Smooth muscle cell of the brain vasculature (primary cell): ENCODE measurements at places on chromosomes 13 and 19.

- DNase-seq = no peak
These were observed 367.2 kb downstream of the ZNF536 start for GRCh38 chr19:30739394-30739793.

GRCh38 chr19:46303322-46303690 is 6.5 kb downstream of the HIF3A start:
- no peak for DNase-seq

GRCh38 chr13:103431856-103432255 is 365.6 kb upstream of the SLC10A2 start:
- no peak for DNase-seq

GRCh38 chr13:73329355-73329754 is 270.6 kb downstream of the KLF5 start:
- DNase-seq = no peak

- no peak for DNase-seq
These were observed 113.0 kb downstream of the MRPL57 start for GRCh38 chr13:21289475-21289874.

- DNase-seq = no peak
These were observed 3.6 kb upstream of the HAMP start for GRCh38 chr19:35278578-35279284.

GRCh38 chr19:39544911-39545310 is 5.0 kb upstream of the EID2 start:
- no peak for DNase-seq
